GM10248 (cell line): ENCODE measurements at places on chromosomes 7 and 10.

GRCh38 chr10:16941870-16942269 lies 124.6 kb upstream of the RSU1 start:
- no peak for DNase-seq

GRCh38 chr10:69055241-69055640 lies 32.7 kb upstream of the SRGN start:
- DNase-seq: no peak

GRCh38 chr10:123962756-123963530 lies 71.3 kb upstream of the CPXM2 start:
- DNase-seq: no peak

DNA sequence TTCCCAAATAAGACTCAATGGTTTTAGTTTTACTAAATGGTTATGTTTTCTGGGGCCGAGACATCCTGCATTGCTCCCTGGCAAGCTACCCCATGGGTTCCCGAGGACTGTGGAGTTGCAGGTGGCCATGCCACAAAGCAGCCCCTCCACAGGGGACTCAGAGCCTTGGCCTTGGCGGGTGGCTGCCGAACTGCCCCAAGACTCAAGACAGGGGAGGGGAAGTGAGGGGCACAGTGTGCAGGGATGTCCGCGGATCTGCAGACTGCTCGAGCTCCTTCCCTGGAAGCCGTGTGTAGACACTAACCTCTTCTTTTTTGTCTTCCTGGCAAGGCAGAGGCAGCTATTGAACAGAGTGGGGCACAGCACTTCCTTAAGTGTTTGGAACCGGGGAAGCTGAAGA lies 154.6 kb downstream of the EBF3 start:
- no peak for DNase-seq

DNA sequence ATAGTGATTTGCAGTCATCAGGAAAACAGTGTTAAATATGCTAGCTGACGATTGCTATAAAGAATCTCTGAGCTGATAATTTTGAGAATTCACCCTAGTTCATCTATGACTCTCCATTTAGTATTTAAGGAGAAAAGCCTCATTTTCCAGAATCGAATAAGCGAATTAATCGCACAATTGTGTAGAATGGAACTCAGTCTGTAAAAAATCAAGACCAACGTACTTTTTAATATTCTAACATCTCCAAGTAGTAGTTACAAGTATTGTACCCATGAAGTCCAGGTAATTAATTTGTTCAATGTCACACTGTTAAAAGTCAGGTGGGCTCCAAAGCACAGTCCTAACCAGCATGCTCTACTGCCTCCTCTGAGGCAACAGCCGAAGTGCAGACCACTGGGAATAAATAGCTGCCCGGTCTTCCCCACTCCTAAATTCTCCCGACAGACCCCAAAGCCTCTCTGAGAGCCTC lies 380 bp upstream of the AGBL3 start:
- DNase-seq: no peak

- DNase-seq: no peak
Measured at GRCh38 chr10:62460393-62460792, 86.2 kb downstream of the ZNF365 start.

DNA sequence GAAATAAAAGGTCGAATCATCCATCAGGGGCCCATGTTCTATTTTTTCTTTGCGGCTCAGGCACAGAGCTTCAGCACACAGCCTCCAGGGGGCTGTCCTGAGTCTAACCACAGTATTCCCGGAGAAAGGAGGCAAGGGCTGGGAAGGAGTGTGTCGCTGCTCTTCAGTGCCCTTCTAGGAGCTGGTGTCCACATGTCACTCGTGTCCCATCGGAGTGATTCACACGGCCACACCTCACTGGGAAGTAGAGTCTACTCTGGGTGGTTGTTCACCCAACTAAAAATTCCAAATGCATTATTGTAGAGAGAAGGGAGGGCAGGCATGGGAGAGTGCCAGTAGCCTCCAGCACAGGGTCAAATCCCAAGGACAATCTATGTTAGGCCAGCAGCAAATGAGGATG lies 114.8 kb upstream of the LANCL2 start:
- DNase-seq: no peak

DNA sequence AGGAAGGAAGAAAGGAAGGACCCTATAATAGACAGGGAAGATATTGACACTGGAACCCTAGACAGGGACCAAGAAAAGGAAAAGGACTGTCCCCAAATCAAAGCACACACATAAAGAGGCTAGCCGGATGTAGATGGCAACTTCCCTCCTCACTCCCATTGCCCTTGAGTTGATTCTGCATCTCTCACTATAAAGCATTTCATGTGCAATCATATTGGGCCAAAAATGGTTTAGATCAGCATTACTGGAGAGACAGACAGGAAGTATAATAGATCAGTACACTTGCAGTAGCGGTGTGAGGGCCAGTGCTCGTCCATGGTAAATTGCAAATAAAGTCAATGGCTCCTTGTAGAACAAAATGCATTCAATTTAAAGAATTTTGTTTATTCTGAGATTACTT lies 8.4 kb downstream of the IFIT3 start:
- no peak for DNase-seq

DNA sequence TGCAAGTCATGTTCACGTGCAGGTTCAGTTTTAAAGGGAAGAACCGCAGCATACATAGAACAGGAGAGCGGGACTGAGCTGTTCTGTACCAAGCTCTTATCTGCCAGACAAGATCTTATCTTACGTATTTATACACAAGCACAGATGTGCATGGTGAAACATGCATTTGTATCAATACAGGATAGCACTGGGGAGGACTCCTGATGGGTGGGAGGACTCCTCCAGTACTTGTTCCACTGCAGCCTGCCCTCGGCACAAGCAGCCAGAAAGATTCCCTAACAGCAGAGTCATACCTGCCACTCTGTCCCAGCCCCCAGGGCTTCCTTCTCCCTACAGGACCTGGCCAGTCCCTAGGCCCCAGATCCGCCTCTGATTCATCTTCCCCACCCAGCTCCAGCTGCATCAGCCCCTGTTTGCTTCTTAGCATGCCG lies 13.2 kb upstream of the PRKCQ start:
- no peak for DNase-seq

- no peak for DNase-seq
Measured at GRCh38 chr7:108813251-108814014, 243.8 kb downstream of the DNAJB9 start.

DNA sequence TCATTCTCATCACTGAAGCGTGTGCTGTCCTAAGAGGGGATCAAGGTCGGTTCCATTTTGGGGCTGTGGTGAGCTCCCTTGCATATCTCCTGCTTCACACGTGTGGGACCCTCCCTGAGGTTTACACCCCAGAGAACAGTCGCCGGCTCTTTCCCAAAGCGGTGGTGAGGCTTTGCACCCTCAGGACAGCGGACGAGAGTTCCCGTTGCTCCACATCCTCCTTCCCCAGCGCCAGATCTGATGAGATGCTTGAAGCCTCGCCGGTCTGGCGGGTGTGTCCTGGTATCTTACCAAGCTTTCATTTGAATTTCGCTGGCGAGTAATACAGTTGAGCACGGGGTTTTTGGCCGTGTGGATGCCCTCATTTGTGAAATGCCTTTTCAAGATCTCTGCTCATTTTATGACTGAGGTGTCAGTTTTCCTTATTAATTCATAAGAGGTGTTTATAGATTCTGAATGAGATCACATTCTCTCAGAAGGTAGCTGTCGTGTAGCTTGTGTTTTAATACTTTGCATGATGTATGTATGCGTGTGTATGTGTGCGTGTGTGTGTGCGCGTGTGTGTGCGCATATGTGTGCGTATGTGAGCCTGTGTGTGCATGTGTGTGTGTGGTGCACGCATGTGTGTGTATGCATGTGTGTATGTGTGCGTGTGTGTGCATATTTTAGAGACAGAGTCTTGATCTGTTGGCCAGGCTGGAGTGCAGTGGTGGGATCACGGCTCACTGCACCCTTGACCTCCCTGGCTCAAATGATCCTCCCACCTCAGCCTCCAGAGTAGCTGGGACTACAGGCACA lies 30.7 kb downstream of the ELFN1 start:
- DNase-seq: no peak

- DNase-seq: no peak
Measured at GRCh38 chr10:55426138-55426537, 625.1 kb upstream of the PCDH15 start.

DNA sequence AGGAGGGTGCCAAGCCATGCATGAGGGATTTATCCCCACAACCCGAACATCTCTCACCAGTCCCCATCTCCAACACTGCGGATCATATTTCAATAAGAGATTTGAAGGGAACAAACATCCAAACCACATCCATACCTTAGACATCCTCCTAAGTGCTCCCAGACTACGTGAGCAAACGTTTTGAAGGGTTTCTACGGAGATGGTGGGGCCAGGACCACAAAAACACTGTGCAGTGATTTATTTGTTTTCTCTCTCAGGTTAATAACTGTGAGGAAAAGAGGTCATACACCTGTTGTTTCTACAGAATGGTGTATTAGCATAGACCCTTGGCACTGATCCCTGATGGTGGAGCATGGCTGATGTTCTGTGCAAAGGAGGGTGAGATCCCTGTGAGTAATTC lies 277.8 kb downstream of the FRMD4A start:
- DNase-seq: no peak

DNA sequence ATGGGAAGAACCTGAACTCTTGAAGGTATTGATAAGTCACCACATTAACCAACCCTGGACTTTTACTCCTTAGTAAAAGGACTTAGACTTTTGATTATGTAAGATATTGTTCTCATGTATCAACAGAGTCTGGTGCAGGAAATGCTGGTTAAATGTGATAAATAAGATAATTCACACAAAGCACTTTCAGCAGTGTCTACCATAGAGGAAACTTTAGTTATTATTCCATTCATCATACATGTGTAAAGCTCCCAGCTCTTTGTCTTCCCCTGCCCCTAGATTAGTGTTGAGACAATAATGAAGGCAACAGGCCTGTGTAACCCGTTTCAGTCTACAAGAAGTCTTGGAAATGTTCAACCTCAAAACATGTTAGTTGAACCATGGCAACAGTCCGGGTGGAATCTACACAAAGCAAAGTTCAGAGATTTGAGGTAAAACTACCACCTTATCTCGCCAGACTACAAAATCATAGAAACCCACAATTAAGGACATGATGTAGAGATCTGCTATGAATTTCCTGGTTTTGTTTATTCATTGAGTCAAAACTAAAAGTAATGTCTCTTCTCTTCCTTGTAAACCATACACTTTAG lies 109.9 kb upstream of the ADO start:
- no peak for DNase-seq

DNA sequence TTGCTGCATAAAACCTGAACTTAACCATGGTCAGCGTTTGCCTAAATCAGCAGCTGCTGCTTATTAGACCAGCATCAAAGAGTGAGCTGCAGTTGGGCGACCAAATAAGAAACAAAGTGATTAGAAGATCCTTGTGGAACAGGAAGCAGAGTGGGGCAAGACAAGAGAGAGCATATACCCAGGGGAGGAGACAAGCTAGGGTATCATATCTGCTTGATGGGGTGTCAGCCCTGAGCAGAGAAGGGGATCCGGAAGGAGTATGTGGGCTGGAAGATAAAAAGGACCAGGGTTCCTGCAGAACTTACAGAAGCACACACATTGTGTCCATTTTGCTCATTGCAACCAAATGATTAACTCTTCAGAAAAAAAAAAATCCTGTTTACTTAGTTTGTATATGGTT lies 213.6 kb downstream of the CELF2 start:
- no peak for DNase-seq

DNA sequence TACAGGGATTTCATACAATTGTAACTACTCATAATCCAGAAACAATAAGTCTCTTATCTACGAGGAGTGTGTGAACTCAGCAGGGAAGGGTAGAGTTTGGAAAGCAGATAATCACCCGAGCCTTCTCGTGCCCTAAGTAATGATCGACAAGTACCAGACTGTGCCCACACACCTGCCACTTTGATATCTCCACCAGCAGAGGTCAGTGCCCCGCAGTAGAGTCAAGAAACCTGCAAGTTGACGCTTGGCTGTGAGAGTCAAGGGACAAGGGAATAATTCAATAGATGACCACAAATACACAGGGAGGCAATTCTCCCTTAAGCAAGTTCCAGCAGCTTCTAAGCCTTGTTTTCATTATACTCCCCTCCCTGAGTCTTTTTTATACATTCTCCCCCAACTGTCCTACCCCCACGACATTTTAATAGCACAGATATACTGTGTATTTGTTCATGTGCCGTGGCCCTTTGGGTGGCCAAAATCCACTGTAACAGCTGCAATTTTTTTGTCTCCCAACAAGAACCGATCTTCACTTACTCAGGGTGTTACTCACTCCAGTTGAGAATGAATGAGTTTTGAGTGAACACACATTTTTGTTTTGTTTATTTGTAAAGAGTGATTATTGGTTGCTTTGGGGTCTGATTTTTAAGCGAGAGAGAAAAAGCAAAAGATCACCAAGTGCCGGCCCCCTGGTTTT lies 106.9 kb upstream of the RHEB start:
- DNase-seq: no peak

- no peak for DNase-seq
Measured at GRCh38 chr7:26930201-26930600, 65.8 kb upstream of the SKAP2 start.
